Activated T-helper 17 cell treated with anti-CD3 and anti-CD28 coated beads, Interleukin-2, amount 50 U/mL, for 72 hours (primary cell): ENCODE measurements at places on chromosomes 2 and 18. TPM values are rescaled to one million over a fixed set of nuclear protein-coding genes. Genes with fewer than 3 reads are reported as not detected.

DNA sequence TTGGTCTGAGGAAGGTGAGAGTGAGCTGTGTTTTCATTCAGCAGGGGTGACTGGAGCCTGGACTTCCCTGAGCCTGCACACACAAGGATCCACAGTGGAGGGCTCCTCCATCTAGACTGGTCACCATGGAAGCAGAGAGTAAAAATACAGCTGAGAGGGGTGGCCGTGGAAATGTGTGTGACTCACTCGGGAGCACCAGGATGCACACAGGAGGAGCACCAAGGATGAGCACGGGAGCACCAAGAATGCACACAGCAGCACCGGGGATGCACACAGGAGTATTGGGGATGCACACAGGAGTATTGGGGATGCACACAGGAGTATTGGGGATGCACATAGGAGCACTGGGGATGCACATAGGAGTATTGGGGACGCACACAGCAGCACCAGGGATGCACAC is 365.2 kb upstream of the MYT1L start:
- ATAC-seq = no peak

GRCh38 chr18:9711361-9712129 is 3.4 kb downstream of the RAB31 start:
- peak; percentile 78 for ATAC-seq

- ATAC-seq = no peak
These were observed at the start of gene CNGA3 for GRCh38 chr2:98346311-98347236. CNGA3 (plus strand) TSS chr2:98346456; CDS start chr2:98369976, 23,520 bp downstream.

- peak; percentile 52 for ATAC-seq
These were observed 31.1 kb downstream of the RNU4ATAC start for GRCh38 chr2:121561617-121562268.

DNA sequence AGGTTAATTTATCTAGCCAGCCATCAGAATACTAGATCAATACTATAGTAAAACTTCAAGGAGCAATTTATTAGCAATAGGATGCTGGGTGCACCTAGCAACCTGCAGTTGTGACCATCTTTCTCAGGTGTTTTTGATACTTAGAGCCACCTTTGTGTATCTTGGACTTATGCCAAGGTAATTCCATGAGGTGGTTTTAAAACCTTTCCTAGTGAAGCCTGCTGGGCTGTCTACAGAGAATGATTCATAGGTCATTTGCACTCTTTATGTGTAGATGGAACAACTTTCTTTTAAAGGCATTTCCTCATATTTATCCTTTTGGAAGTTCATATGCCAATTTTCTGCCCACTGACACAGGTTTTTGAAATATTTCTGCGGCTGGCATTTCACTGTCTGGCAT is 1030.1 kb upstream of the POU3F3 start:
- ATAC-seq = no peak

DNA sequence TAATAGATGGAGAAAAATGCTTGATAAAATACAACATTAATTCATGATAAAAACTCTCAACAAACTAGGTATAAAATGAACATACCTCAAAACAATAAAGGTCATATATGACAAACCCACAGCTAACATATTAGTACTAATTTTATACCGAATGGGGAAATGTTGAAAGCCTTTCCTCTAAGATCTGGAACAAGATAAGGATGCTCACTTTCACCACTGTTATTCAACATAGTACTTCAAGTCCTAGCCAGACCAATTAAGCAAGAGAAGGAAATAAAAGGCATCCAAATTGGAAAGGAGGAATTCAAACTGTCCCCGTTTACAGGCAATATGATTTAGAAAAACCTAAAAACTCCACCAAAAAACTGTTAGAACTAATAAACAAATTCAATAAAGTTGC is 61.5 kb upstream of the CTIF start:
- no peak for ATAC-seq

Gene SULT1C2
- total RNA-seq = not detected

Gene CRYGD
- total RNA-seq = not detected
